ENCODE measurements at places on chromosomes 1 and 21.

DNA sequence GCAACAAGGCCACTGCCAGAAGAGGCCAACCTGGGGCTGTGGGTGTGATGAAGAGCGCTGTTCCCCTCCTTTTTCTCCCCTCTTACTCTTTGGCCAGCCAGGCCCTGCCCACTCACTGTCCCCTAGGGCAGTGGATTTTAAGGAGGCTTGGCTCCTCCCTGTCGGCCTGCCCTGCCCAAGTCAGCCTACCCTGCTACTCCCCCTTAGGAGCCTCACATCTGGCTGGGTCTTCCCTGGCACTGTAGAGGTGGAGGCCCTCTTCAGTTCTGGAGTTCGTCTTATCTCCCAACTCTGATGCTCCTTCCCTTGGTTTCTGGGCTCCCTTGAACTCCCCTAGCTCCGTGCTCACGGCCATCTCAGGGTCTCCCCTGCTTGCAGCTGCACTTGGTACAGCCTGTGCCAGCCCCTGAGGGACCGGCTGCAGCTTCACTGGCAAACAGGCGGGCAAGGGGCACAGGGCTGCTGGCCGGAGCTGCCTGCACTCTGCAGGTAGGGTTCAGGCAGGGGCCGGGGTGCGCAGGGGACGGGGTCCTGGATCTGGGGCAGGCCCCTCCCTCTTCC, 4.0 kb downstream of the AMPD2 start:
- peak; percentile 53 for DNase-seq

GRCh38 chr1:93705892-93706500, 24.4 kb upstream of the BCAR3 start:
- no peak for DNase-seq

DNA sequence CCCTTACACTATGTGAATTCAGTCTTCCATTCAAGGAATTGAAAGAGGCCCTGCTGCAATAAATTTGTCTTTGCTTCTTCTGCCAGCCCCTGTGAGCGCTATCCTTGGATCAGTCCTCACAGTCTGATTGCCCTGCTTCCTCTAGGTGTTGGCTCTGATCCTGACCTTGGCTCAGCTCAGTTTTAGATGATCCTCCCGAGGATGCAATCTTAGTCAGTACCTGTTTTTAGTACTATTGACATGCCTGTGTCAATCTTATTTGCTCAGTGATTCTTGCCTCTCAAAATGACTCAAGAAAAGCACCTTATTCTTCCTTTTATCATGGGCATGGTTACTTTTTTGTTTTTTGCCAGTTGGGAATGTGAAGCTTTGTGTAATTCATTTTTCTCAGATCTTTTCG, 101.4 kb upstream of the KCNK1 start:
- DNase-seq = no peak

GRCh38 chr1:16174886-16175598, 19.2 kb upstream of the EPHA2 start:
- no peak for DNase-seq

DNA sequence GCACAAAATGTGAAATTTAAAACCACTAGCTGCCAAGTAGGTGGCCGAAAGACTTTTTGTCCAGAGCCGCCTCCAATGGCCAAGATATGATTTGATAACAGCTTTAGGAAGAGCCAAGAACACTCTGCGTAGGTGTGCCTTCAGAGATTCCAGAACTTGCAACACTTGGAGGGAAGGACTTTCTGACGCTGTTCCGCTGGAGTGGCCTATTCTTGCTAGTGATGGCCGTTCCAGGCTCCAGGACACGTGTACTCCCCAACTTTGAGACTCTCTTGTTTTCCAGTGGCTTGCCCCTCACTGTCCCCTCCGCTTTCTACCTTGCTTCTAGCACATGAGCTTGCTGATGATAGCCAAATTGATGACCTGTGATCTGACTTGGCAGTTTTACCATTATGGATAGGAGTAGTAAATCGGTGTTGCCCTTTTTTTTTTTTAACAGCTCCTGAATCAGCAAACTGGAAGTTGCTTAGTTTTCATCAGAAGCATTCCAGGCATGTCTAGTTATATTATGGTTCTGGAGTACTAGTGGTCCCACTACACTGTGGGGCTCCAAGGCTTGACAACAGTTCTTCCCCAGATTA, 1.0 kb downstream of the PRDX6 start:
- peak; percentile 65 for DNase-seq

DNA sequence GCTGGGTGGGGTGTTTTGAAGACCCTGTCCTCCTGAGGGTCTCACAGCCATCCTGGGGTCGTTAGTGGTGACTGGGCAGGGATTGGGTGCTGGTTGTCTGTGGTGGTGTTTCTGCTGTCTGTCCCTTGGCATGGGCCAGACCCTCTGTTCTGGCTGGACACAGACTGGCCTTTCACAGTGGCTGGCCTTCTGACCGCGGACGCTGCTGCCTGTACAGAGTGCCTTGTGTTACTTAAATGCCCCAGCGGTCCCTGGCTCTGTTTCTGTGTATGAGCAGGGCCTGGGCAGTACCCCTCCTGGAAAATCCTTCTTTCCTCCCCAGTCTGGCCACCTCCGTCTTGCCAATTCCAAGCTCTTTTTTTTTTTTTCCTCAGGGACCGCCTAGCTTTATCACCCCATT, 50.9 kb downstream of the SH3BGR start:
- DNase-seq = no peak

DNA sequence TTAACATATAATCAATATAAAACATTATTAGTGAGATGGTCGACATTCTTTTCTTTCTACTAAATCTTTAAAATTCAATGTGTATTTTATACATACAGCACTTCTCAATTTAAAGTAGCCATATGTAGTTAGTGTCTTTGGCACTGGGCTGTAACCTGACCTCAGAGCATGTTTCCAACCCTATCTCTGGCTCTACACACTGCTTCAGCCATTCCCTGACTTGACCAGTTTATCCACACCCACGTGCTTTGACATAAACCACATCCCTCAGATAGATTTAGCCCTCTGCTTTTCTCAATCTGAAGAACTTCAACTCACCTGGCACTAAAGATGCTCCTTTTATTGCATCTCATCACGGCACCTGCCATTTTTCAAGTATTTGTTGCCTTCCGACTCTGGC, 58.3 kb downstream of the RGS2 start:
- no peak for DNase-seq

GRCh38 chr1:54027848-54028247, 9.9 kb upstream of the LDLRAD1 start:
- DNase-seq = no peak

GRCh38 chr1:64116537-64116936, 86.9 kb upstream of the UBE2U start:
- DNase-seq = no peak

DNA sequence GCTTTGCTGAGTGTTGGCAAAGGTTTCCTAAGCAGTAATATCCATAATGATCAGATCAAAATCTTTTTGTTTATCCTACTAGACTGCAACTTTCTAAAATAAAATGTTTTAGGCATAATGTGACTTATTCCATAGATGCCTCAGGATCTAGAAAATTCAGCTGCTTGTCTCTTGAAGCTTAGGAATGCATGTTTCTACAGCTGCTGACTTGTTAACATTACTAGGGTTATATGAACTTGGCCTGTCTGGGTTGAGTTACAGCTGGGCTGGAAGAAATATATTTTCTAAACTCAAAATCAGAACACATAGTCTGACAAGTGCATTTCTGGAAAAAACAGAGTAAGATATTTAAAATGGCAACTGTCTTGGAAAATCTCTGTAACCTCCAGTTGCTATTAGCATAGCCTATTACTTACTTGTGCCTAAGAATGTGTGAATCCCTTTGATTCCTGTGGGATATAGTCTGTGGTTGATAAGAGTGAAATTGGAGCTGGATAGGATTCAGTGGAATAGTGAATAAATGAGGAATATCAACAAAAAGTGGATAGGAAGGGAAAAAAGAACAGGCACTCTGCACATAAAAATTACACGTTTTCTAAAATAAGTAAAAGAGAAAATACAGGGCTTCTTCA, 61.2 kb downstream of the RGS4 start:
- DNase-seq = no peak

DNA sequence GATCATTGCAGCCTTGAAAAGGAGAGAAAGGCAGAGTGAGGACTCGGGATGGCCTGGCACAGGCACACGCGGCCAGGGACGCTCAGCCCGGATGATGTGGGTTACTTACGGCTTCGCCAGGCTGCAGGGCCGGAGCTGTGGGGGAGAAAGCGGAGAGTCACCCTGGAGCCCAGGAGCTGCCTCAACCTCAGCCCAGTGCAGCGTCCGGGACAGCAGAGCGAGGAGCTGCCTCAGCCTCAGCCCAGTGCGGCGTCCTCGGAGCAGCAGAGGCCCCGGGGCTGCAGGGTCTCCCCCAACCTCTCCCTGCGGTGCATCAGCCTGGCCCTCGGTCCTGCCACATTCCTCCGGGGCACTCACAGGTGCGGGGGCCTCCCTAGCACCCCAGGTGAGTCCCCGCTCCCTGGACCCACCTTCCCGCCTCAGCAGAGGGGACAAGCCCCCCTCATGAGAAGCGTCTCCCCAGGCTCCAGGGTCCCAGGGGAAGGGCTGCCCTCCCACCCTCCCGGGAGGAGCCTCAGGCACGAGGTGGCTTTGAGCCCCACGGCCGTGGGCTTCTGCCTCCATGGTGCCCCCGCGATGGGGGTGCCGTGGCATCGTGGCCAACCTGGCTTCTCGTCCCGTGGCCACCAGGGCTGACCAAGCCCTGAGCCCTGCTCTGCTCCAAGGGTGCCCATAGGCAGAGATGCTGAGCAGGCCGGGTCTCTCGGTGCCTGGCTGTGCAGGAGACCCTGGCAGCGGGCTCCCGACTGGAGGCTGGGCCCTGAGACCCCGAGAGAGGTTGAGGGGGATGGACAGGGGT, 10.5 kb upstream of the RNF223 start:
- DNase-seq = no peak

- DNase-seq = no peak
Measured at GRCh38 chr1:211236633-211237320, 22.4 kb upstream of the RCOR3 start.

- DNase-seq = no peak
Measured at GRCh38 chr1:85133565-85134159, 67.2 kb downstream of the SYDE2 start.

GRCh38 chr1:175174309-175175102, 18.1 kb downstream of the KIAA0040 start:
- DNase-seq = peak; percentile 20

DNA sequence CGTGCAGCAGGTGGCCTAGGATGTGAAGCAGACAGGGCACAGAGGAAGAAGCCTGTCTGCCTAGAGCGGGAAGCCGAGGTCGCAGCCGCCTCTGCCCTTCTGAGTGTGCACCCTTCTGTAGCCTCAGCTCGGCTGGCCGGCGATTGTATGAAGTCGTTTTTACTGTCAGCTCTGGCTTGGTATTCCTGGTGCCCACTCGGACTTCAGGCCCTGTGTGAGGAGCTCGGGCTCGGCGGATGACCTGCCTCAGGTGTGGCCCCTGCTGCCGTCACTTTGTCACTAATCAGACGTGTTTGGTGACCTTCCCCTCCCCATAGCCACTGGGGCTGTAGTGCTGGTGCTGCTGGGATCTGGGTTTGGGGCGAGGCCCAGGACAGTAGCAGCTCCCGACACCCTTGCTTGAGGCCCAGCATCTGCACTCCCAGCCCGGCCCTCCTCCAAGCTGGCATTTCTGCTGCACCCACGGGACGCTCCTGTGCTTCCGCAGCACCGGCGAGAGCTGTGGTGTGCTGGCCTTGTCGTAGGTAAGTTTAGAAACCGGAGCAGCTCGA, 18.1 kb downstream of the SLX9 start:
- no peak for DNase-seq

DNA sequence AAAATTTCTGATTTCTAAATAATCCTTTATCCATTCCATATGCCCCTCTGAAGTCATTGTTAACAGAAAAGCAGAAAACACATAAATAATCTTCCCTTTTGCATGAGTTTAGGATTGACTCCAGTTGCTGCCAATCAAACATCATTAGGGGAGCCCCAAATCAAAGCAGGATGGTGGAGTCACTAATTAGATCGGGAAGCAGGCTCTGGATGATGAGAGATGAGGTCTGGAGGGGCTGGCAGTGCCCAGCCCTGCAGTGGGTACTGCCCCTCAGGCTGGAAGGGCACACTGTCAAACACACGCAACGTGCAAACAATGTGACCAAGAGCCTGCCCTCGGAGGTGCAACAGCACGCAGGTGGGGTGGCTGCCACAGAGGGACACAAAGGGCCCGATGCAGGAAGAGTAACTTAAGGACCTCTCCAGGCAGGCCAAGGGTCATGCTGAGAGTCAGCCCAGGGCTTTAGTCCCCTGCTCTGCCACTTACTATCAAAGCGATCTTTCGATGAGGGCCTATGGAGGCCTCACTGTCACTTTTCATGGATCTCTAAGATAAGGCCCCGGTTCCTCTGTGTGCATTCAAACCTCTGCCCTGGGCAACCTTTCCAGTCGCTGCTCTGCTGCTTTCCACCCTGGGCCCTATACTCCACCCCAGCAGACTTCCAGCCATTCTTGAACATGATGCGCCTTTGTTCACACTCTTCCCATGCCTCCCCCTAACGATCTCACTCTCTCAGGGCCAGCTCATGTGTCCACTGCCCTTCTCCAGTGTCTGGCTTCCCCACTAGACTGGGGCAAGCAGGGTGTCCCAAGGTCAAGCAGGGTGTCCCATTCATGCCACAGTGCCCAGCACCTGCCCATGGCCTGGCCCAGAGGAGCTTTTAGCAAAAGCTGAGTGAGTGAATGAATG, 98.9 kb downstream of the DMRTB1 start:
- DNase-seq = no peak

DNA sequence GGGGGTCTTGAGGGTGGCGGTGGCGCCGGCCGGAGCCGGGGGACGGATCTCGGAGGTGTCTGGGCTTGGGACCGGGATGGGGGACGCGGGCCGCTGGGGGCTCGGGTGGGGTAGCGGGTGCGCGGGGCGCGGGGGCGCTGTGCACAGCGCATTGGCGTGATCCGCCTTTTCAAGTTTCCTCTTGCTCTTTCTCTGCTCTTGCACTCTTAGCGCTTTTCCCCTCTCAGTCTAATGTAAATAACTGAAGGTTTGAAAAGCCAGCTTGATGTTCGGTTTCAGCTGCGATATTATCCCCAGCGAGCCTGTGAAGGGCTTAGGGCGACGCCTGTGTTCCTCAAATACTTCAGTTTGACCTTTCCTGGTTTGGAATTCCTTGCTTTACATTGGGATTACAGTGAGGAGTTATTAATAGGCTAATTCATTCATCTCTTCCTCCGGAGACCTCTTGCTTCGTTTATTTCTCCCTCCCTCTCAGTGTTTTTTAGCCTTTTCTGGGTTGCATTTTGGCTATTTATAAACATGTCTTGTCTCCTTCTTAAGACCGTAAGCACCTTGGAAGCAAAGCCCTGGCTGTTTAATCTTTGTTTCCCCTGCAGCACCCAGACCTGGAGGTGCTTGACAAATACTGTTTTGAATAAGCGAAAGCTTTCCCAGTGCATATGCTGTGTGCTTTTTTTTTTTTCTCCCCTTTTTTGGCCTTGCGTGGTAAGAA, 693 bp downstream of the RAB4A start:
- peak; percentile 55 for DNase-seq

- DNase-seq = no peak
Measured at GRCh38 chr1:8134546-8135235, 108.6 kb upstream of the ERRFI1 start.

- no peak for DNase-seq
Measured at GRCh38 chr1:180603850-180604226, 28.0 kb upstream of the XPR1 start.

DNA sequence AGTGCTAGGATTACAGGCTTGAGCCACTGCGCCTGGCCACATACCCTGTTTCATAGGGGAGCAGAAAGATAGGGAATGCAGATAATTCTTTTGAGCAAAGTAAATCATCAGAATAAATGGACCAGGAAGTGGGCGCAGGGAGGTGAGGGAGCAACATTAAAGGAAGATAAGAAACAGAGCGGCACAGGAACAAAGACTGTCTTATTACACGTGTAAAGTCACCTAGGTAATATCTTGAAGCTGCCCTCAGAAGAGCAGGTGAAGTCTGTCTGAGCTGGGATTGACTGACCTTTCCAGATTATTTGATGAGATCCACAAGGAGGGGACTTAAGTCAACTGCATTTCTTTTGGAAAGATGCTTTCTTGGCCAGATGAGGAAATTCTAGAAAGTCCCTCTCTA, 7.7 kb downstream of the EPRS1 start:
- DNase-seq = no peak
